ENCODE measurements at places on chromosomes 16 and 17.

DNA sequence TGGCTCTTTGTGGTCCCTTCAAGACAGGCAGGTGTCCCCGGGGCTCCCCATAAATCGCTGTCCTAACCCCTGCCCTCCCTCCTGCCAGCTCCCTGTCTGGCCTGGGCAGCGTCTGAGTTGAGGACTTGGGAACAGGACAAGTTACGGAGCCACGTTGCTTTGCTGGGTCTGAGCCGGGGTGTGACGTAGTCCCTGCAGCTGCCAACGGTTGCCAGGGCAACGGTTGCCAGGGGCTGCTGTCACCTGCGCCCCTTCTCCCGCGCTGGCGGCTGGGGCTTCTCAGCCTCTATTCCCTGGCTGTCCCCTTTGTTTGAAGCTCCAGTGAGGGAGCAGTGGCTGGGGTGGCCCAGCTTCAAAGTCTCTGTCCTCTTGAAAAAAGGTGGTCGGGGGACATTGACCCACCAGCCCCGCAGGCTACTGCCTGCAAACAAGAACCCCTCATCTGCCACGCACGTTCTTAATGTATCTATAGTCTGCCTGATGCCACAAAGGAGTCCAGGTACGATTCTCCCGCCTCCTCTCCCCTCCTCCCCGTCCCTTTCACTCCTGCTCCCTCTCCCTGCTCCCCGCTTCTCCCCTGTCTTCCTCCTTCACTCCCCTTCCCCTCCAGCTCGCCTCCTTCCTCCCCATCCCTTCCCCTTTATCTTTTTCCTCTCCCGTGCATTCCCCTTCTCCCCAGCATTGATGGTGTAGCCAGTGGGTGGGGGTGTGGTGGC, 10.9 kb downstream of the ADGRG1 start:
- no peak for DNase-seq

DNA sequence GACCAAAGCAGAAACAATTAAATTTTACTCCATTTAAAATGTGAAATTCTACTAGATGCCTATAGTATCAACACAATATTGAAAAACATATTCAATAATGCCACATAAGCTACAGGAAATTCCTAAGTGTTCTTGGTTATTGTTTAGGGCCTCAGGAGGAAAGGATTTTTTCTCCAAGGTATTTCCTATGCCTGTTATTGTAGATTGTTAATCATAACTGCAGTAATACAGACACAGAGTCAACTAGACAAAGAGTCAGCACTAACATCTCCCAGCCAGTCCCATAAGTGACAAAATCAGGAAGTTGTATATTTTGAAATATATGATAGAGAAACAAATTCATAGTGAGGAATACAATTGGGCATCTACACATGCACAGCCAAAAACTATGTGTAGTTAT, 782.7 kb upstream of the KIF2B start:
- no peak for DNase-seq

DNA sequence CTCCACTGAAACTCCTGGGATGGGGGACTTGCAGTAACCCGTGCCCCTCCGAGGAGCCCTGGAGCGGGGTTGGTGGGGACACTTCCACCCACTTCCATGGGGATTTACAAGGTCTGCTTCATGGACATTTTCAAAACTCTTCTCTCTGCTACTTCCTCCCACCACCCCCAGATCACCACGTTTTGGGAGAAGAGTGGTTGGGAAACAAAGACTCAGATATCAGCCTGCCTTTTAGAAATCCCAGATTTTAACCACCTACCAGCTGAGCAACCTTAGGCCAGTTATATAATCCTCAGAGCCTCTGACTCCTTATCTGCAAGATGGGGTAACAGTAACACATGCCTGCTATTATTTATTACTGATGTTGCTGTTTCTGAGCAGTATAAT, 184.8 kb downstream of the CCDC182 start:
- DNase-seq: no peak

DNA sequence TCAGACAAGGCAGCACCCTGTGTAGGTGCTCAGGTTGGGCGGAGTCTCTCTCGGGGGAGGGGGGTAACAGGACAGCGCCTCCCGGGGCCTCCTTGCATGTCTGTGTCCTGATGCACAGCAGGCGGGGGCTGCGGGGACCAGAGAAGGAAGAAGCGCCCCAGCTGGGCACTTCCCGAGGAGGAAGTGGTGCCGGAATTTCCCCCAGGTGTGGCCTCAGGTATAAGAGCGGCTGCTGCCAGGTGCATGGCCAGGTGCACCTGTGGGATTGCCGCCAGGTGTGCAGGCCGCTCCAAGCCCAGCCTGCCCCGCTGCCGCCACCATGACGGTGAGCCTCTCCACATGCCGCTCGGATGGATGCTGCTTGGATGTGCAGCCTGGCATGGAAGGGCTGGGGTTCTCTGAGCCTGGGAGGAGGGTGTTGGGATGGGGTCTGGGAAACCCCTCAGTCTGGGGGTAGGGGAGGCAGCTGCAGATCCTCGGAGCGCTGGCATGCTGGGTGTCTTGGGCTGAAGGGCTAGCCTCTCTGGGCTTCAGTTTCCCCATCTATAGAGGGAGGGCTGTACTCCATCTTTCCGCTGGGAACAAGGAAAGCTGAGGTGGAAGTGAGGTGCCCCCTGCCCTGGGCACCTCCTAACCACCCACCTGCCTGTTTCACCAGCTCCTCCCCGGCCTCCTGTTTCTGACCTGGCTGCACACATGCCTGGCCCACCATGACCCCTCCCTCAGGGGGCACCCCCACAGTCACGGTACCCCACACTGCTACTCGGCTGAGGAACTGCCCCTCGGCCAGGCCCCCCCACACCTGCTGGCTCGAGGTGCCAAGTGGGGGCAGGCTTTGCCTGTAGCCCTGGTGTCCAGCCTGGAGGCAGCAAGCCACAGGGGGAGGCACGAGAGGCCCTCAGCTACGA, at the start of gene IL17C:
Gene IL17C, plus strand, starts transcription at position 250 of the 908 bp plus-strand sequence. Its CDS starts 70 bp downstream, at position 320.
- DNase-seq: no peak

- no peak for DNase-seq
These were observed 587 bp downstream of the RNF157 start for GRCh38 chr17:76239538-76240274.

DNA sequence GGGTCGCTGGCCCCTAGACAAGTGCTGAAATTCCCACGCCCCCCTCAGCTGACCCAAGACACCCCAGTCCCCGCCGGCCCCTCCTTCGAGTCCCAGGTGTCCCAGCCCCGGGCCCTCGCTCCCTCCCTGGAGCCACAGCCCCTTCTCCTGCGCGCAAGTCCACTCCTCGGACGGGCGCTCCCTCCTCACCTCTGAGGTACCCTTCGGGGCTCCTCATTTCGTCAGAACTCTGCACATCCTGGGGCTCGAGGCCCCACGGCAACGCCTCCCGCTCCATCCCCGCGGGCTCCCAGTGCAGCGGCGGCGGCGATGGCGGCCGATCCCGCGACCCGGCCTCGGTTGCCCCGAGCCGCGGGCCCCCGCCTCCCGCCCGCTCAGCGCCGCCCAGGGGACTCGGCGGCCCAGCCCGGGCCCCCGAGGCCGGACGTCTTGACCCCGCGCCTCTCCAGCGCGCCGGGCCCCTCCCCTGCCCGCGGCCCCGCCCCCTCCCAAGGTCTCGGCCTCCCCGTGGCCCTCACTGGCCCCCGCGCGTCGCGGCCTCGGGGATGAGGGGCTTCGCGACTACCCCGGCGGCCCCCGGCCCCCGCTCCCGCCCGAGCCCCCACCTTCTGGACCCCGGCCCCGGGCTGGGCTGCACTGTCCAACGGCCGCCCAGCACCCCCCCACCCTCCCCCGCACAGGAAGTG, at the start of gene ZNF768:
Gene ZNF768, minus strand, starts transcription at position 430 of the 686 bp plus-strand sequence. Its CDS starts 153 bp downstream, at position 277.
- DNase-seq: peak; percentile 17

DNA sequence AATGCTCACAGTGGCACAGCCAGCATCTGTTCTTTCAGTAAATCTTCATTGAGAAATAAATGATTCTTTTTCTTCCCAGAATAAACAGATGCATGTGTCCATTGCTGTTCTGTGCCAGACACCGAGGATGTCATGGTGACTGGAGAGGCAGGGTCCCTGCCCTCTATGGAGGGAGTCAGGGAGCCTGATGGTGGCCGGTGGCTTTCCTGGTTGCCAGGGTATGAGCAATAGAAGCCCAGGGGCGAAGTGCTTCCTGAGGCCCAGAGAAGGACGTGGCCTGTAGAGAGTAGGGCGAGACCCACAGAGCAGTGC, 29.9 kb upstream of the NUDT16L1 start:
- no peak for DNase-seq

GRCh38 chr17:63338272-63338671, 107.8 kb downstream of the CYB561 start:
- no peak for DNase-seq

DNA sequence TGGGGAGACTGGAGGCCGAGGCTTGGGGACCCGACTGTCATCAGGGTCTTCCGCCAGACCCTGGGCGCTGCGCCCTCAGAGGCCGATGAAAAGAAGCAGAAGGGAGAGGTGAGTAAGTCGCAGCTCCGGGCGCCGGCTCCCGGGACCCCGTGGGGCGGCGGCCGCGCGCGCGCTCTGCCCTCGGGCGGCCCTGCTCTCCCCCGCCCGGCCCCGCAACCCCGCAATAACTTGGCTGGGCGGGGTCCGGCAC, 392 bp upstream of the ABHD15 start:
- no peak for DNase-seq

DNA sequence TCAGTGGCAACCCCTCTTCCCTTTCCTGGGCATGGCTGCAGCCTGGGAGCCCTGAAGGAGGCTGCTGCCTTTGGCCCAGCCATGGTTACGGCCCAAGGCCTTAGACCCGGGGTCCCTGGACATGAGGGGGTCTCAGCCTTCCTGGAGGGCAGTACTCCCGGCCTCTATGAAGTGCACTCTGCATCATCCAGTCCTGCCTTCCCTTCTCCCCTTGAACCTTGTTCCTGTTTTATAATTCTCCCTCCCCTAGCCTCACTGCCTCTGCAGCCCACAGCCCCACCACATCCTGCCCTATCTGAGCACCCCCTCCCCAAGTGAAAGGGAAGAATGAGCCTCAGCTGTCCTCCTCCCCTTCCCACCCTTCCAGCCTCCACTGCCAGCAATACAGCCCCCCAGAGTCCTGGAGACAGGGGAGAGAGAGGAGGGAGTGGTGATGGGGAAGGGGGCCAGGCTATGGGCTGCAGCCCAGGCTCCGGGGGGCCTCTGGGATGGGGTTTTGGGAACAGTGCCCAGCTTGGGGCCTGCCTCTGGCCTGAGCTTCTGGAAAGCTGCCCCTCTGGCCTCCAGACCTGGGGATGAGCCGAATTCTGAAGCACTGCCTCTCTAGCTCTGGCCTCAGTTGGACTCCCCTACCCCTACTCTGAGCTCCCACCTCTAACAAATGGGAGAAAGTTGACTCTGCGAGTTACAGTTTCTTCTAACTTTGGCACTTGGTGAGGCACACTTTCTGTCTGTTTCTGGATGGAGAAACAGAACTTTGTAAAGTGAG, 7.6 kb downstream of the CCR7 start:
- no peak for DNase-seq

GRCh38 chr16:89007371-89008249, 30.6 kb upstream of the CBFA2T3 start:
- no peak for DNase-seq

DNA sequence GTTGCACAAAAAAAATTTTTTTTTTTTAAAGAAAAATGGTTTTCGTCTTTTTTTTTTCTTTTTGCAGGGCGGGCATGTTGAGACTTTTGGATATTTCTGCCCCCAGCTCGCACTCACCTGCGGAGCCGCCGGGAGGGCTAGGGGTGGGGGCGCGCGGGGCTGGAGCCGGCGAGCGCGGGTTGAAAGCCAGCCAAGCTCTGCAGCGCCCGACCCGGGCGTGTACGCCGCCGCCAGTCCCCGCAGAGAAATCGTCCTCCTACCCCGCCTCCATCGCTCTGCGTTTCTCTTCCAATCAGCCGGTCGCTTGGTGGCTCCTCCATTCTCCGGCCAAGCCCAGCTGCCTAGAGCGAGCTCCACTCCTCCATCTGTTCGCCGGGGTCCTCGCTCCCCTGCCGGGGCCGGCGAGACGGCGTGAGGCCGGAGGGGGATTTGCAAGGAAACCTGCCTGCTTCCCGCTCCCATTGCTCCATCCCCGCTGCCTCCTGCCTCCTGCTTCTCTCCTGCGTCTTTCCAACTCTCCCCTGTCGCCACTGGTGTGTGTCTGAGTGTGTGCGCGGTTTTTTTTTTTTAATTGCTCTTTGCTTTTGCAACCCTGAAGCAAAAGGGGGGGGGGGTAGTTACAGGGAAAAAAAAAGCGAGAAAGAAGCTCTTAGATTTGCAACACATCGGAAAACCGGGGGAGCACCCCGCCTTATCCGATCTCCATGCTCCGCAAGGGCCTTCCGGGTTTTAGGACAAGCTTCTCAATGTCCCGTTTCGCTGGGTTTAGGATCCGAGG, 1.8 kb upstream of the UBTF start:
- peak; percentile 71 for DNase-seq

DNA sequence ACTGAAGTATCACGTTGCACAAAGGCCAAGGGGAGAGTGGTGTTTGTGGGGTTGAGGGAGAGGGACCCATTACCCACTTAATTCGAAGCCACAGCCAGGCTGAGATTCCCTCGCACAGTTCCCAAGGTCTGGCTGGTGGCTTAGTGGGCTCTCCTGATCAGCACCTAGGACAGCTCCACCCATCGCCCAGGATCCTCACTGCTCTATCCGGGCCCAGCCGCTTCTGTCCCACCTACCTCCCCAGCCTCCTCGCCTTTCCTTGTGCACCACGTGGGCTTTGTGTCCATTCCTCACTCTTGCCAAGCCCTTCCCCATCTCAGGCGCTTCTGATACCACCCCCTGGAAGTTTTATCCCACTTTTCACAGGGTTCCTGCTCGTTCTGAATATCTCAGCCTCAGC, 163.5 kb downstream of the CCT6B start:
- peak; percentile 10 for DNase-seq

- no peak for DNase-seq
These were observed 152.0 kb downstream of the ZFHX3 start for GRCh38 chr16:72895951-72896350.
